ENCODE measurements at places on chromosomes 12 and 14.

- DNase-seq, result no peak
These were observed 12.1 kb upstream of the OR6J1 start for GRCh38 chr14:22656226-22656625.

- no peak for DNase-seq
These were observed 10.3 kb downstream of the ACVR1B start for GRCh38 chr12:51961834-51962233.

DNA sequence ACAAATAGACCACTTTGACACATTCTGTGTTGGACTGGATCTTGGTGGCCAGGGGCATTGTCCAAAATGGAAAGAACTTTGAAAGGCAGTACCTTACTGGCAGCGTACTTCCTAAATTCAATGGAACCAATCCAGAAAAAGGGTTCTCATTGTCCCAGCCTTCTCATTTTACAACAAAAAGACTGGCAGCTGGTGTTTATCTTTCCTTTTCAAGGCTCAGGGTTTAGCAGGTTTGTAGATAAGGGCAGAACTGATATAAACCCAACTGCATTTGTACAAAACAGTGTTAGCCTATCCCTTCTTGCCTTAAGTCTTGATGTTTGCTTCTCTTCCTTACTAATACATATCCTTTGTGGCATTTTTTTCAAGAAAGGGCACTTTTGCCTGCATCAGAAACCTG is 7.7 kb downstream of the THAP2 start:
- DNase-seq, result no peak

DNA sequence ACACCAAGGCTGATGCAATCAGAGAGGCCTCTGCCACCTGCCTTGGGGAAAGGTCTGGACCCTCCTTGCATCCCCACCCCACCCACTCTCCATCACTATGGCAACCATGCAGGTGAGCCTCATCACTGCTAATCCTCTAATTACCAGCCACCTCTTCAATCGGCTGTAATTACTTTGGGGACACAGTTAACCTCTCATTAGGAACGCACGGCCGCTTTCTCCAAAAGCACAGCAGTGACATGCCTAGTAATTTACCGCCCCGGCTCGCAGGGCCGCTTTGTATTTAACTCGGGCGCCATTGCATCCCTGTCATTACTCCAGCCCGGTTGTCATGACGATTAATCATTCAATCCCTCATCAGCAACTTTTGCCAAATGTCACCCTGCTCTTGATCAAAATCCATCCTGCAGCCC is 36.3 kb upstream of the FAM222A start:
- DNase-seq, result peak; percentile 48

GRCh38 chr14:74942608-74943007 is 12.8 kb downstream of the PGF start:
- no peak for DNase-seq

DNA sequence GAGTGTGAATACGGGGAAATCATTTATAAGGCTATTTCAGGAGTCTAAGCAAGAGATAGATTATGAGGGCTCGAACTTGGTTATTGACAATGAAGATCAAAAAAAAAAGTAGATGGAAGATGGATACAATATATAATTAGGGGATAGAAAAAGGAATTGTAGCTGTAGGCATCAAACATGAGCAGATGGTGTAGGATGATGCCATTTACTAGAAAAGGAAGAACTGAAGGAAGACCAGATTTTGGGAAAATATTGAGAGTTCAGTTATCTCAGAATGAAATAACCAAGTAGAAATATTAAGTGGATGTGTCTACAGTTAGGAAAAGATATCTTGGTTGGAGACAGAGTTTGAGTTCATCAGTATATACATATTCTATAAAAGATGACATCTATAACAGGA is 109.6 kb downstream of the CNTN1 start:
- no peak for DNase-seq

- DNase-seq, result peak; percentile 92
These were observed at the start of gene ZC3H14 for GRCh38 chr14:88562831-88563686. ZC3H14 (plus strand) TSS chr14:88563037; CDS start chr14:88563134, 97 bp downstream.

DNA sequence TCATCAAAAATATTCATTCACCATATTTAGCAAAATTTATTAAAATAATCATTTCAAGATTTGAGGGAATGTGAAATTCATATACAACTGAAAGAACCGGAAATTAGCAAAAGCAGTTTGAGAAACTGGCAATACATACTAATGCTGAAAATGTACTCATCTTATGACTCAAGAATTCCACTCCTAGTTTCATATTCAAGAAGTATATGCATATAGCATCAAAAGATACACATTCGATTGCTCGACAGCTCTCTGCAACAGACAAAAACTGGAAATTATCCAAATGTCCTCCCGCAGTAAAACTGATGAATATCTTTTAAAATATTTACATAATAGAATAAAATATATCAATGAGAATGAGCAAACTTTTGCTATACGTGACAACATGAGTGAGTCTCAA is 189.2 kb upstream of the MGAT4C start:
- DNase-seq, result no peak

DNA sequence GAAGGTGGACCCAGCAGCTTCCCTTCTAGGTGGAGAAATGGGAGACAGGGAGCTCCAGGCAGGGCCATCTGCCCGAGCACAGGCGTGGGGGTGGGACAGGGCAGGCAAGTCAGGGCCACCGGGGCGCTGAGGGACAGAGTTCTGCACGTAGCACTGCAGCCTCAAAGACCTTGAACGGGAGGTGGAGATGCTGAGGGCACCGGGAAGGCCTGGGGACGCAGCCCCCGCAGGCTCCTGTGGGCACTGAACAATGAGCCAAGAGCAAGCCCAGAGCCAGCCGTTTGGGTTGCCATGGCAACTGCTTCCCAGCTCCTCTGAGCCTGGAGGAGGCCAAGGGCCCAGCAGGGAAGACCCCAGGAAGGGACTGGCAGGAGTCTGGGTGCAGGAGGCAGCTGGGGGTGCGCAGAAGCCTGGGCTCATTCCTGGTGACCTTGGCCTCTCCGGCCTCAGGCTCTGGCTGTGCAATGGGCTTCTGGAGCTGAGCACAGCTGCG is 3.4 kb downstream of the LBHD2 start:
- no peak for DNase-seq

GRCh38 chr14:50860478-50861086 is 11.3 kb upstream of the ABHD12B start:
- no peak for DNase-seq

DNA sequence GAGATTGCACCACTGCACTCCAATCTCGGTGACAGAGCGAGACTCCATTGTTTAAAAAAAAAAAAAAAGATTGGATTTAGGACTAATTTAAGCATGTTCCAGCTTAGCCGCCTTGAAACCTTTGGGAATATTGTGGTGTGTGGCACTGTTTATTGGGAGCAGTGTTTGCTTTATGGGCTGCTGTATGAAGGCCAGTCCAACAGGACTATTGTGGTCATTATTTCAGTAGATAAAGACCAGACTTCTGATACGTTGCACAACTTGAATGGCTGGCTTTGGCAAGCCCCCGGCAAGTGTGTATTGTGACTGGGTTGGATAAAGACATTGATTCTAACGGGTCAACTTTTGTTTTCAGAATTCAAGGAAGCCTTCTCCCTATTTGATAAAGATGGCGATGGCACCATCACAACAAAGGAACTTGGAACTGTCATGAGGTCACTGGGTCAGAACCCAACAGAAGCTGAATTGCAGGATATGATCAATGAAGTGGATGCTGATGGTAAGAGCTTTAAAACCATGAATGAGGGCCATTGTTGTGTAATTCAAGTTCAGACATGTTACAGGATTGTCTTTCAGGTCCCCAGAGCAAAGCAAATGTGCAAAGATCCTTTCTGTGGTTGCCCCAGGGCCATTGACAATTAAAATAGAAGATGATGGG is 4.2 kb downstream of the CALM1 start:
- no peak for DNase-seq

DNA sequence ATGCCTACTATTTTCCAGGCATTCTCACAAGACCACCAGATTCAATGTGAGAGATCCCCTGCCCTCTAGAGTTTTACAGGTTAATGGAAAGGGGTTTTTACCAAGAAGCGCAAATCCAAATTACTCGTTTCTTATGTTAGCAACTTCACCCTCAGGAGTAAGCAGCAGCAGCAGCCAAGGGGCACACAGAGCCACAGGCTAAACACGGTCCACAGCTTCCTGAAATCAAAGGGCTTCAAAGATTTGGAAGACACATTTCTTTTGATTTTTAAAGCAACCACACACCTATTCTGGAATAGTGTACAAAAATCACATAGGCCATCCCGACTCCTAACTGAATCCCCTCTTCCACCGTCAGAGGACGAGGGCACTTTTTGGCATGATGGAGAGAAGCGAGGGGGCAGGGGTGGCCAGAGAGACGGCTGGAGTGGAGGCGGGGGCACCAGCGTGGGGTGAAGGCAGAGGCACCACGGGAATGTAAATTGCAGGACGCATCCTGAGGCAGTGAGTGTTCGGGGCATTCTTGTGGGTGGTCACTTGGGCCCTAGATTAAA is 107.0 kb downstream of the ARF6 start:
- no peak for DNase-seq

GRCh38 chr12:109581334-109581691 is 7.7 kb downstream of the MVK start:
- DNase-seq, result peak; percentile 66

DNA sequence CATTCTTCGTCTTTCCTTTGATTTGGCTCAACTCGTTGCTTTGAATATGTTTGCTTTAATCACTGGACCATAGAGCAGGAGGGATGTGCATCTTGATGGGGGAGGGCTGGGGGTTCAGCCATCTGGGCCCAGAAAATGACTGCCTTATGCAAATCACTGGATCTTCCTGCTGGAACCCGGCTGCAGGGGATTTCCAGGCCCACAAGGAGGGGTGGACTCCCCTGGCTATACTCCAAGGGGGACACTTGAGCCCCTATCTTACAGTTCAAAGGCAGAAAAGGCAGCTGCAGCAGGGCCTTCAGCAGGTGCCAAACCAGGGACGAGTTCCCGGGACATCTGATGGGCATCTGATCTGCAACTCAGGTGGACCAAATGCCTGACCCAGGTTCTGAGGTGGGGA is 122.5 kb downstream of the DICER1 start:
- no peak for DNase-seq

- no peak for DNase-seq
These were observed 41.6 kb upstream of the ESRRB start for GRCh38 chr14:76334316-76334715.

DNA sequence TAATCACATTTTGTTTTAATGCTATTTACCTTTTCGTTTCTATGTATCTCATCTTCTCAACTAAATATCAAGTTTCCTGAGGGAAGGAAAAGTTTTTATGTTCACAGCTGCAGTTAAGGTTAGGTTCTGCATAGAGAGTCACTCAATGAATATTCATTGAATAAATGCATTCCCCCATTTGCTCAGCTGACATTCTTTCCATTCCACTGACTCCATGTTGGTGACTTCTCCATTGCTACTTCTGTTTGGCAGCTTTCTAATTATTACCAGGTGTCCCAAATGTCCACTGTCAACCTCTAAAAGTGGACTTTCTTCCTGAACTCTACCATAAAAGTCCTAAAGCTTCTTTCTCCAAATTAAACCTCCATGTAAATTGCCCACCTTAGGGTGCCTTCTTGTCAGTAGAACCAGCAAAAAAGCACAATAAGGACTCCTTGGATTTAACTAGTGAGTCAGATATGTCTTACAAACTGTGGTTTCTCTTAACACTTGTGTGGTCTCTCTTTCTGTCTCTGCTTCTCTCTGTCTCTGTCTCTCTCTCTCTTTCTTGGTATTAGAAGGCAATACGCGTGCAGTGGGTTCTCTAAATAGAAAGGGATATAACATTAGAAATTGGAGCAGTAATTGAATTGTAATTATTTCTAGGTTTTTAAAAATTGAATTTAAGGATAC is 85.9 kb downstream of the TMEM117 start:
- DNase-seq, result no peak

DNA sequence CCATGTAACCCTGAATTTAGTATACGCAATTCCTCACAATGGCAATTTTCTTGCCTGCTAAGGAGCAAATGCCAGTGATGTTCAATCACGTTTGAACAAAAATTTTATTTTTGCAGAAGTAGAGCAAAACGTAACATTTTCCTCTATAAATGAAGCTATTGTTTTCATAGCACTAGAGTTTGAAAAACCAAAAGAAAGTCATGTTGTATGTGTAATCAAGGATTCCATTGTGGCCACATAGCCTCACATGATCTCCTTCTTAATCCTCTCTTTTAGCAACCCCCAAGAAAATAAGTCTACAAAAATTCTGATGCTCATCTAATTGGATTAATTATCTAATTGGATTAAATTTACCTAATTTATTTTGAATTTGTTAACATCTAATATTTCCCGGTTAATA is 1217.4 kb upstream of the FLRT2 start:
- DNase-seq, result no peak

DNA sequence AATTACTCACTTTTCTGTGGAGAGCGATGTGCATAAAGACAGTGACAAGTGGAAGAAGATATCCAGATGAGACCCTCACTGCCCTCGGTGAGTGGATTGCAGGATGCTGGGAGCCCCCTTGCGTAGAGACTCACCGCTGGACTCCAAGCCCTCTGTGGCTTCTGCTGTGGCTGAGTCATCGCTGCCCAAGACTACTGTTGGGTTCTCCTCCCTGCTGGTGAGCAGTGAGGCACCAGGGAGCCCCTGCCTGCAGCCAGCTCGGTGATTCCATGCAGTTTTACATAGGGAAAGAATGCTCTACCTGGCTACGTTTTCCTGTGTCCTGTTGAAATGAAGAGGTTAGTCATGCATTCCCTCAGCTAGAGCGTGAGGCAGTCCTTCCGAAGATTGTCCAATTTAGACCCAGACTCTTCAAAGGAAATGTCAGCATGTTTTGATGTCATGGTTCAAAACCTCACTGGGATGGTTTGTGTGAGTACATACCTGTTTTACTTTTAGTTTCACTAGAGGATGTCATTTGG is 28.2 kb downstream of the TRAF3 start:
- DNase-seq, result peak; percentile 68

GRCh38 chr12:113960030-113960429 is 6.1 kb downstream of the RBM19 start:
- DNase-seq, result no peak

DNA sequence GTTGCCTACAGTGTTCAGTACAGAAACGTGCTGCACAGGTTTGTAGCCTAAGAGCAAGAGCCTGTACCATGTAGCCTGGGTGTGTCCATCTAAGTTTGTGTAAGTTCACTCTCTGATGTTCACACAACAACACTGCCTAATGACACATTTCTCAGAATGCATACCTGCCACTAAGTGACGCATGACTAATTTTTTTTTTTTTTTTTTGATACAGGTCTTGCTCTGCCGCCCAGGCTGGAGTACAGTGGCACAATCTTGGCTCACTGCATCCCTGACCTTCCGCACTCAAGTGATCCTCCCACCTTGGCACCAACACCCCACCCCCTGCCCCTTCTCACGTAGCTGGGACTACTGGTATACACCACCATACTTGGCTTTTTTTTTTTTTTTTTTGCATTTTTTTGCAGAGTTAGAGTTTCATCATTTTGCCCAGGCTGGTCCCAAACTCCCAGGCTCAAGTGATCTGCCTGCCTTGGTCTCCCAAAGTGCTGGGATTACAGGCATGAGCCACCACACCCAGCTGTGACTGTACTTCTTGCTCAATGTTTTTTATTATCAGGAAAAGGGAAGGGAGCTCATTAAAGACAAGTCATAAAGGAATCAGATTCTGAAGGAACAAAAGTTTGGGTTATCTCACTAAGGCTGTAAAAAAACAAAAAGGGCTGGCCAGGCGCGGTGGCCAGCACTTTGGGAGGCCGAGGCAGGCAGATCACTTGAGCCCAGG is 10.0 kb upstream of the CDC42BPB start:
- no peak for DNase-seq
